A673 (cell line): ENCODE measurements at places on chromosomes 3 and 15. TPM values are rescaled to one million over a fixed set of nuclear protein-coding genes. Genes with fewer than 3 reads are reported as not detected.

GRCh38 chr15:70013656-70014313, 83.9 kb downstream of the TLE3 start:
- H3K4me1 ChIP-seq, result peaks cover 16% of the 10 kb centered on the region
- no peaks in the 10 kb centered on the region for H3K36me3 ChIP-seq
- H3K27me3 ChIP-seq, result no peaks in the 10 kb centered on the region
- H3K27ac ChIP-seq, result no peak overlapping the region
- peak; percentile 51 for DNase-seq
- H3K4me3 ChIP-seq, result no peak overlapping the region

- no peak overlapping the region for H3K4me3 ChIP-seq
- peaks cover 7% of the 10 kb centered on the region for H3K4me1 ChIP-seq
- H3K27me3 ChIP-seq, result no peaks in the 10 kb centered on the region
These were observed 12.4 kb downstream of the IREB2 start for GRCh38 chr15:78450285-78450858.

DNA sequence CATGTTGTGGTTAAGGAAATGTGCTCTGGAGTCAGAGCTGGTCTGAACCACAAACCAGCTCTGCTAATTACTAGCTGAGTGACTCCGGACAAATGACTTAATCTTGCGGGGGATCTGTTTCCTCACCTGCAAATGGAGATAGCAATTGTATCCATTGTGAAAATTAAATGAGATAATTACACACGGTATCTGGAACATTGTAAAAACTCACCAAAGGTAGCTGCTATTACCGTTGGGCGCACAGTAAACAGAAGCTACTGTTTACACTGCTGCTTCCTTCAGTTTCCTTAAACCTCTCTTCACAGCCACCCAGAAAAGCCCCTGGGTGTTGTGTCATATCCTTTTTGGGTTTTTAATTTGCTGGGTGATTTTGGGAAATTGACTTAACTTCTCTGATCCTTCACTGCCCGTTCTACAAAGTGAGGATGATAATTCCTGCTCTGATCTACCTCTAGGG, 107.8 kb downstream of the MEGF11 start:
- H3K4me3 ChIP-seq, result no peak overlapping the region
- no peaks in the 10 kb centered on the region for H3K4me1 ChIP-seq
- H3K27me3 ChIP-seq, result peaks cover 20% of the 10 kb centered on the region
- DNase-seq, result no peak

DNA sequence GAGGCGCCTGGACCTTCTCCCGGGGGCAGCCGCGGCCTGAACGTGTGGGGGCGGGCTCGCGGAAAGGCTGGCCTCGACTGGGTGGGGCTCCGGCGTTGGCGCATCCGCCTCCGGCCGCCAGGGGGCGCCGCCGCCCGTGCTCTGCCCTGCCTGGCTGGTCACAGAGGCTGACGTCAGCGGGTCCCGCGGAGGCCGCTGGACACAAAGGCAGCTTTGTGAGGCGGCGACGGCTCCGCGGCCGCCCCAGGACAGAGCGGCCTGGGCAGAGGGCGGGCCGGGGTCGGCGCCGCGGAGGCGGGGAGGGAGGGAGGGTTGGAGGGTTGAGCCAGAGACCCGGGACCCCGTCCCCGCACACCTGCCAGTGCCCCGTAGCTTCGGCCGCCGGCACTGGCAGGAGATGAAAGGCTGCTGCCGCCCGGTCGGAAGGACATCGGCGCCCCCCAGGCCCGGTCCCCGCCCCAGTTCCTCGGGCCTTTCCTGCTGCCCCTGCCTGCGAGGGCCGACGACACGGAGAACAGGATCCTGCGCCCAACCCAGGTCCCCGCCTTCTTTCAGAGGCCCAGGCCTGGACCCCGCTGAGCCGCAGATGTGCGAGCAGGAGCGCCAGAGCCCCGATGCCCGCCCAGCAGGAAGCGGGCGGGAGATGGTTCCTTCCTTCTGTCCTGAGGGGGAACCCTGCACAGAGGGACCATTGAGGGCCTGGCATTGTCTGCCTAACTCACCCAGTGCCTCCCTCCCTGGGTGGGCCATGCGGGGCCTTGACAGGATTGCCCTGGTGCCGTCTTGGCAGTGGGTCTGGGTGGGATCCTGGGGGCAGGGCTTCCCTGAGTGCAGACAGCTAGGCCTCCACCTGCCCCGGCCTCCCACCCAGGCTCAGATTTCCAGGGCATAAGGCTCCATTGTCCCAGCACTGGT, 8.7 kb upstream of the SEMA3B start:
- H3K36me3 ChIP-seq, result peaks cover 15% of the 10 kb centered on the region
- H3K4me3 ChIP-seq, result peak overlapping the region; percentile 53
- H3K4me1 ChIP-seq, result peaks cover 12% of the 10 kb centered on the region
- no peaks in the 10 kb centered on the region for H3K27me3 ChIP-seq
- DNase-seq, result peak; percentile 71
- peak overlapping the region; percentile 82 for H3K27ac ChIP-seq

DNA sequence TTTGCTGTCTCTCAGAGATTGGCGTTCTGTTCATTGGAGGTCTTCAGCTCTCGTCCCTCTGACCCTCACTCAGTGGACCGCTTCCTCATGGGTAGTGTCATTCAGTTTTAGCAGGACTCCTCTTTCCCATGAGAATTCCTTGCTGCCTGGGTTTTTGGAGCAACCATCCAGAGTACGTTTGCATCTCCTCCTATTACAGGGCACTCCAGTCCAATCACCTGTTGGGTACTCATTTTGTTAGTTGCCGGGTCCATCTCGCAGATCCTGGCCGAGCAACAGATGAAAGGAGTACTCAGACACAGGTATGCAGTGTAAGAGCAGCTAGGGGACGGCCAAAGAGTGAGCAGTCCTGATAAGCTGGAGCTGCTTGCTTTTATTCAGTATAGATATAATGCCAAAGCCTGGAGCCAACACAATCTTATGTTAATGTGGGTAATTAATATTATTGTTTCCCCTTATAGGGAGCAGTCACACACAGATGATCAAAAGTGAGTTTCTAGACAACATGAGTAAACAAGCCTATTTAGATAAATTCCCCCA, 49.6 kb downstream of the ISG20 start:
- H3K4me1 ChIP-seq, result no peaks in the 10 kb centered on the region
- no peak overlapping the region for H3K4me3 ChIP-seq
- DNase-seq, result no peak
- H3K27me3 ChIP-seq, result peaks cover 28% of the 10 kb centered on the region
- no peaks in the 10 kb centered on the region for H3K36me3 ChIP-seq
- H3K27ac ChIP-seq, result no peak overlapping the region

The ROBO2 gene
- total RNA-seq, result 17.5 and 18.7 TPM in 2 replicates

The FMN1 gene
- total RNA-seq, result 0.09 and 0.37 TPM in 2 replicates

The ZNF662 gene
- total RNA-seq, result not detected in 2 replicates

The CDHR4 gene
- 0.48 TPM in 1 of 2 replicates, not detected in the other for total RNA-seq

DNA sequence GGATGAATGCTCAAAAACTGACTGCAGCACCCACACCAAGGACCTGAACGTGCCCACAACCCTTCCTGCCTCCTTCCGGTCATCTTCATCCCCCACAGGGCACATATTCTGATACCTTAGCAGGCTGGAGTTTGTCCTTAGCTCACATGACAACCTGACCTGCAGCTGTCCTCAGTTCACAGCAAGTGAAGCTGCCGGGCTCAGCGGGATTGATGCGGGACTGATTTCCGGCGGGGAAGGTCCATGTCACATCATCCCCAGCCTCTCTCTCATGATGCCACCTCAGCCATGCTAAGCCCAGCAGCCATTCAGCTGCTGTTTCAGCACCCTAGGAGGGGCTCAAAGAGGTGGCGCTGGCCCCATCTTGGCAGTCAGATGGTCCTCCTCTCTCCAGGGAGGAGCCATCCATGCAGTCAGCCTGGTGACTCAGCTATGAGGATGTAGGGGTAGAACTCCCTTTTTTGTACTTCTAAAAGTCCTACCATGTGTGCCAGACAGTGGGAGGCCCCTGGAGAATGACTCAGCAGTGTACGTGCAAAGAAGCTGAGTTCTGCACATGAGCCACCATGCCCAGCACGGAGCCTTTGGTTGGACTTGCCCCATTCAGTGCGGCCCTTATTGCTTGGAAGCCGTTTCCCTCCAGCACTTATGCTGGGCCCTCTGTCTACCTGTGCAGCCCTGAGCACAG, 9.5 kb downstream of the CA12 start:
- no peaks in the 10 kb centered on the region for H3K36me3 ChIP-seq
- peak; percentile 81 for DNase-seq
- no peaks in the 10 kb centered on the region for H3K27me3 ChIP-seq
- no peak overlapping the region for H3K27ac ChIP-seq
- H3K4me3 ChIP-seq, result no peak overlapping the region

The RLBP1 gene
- not detected in 2 replicates for total RNA-seq

GRCh38 chr3:147215660-147216059, 190.7 kb downstream of the ZIC4 start:
- H3K27me3 ChIP-seq, result no peaks in the 10 kb centered on the region
- no peak overlapping the region for H3K4me3 ChIP-seq
- DNase-seq, result no peak
- H3K36me3 ChIP-seq, result no peaks in the 10 kb centered on the region
- H3K27ac ChIP-seq, result no peak overlapping the region

The IL17RC gene
- 9.3 and 15.2 TPM in 2 replicates for total RNA-seq

- H3K27ac ChIP-seq, result no peak overlapping the region
- H3K4me3 ChIP-seq, result no peak overlapping the region
- peaks cover 31% of the 10 kb centered on the region for H3K4me1 ChIP-seq
- DNase-seq, result no peak
- H3K36me3 ChIP-seq, result no peaks in the 10 kb centered on the region
- no peaks in the 10 kb centered on the region for H3K27me3 ChIP-seq
These were observed 111.6 kb downstream of the TCF12 start for GRCh38 chr15:57030011-57030410.

DNA sequence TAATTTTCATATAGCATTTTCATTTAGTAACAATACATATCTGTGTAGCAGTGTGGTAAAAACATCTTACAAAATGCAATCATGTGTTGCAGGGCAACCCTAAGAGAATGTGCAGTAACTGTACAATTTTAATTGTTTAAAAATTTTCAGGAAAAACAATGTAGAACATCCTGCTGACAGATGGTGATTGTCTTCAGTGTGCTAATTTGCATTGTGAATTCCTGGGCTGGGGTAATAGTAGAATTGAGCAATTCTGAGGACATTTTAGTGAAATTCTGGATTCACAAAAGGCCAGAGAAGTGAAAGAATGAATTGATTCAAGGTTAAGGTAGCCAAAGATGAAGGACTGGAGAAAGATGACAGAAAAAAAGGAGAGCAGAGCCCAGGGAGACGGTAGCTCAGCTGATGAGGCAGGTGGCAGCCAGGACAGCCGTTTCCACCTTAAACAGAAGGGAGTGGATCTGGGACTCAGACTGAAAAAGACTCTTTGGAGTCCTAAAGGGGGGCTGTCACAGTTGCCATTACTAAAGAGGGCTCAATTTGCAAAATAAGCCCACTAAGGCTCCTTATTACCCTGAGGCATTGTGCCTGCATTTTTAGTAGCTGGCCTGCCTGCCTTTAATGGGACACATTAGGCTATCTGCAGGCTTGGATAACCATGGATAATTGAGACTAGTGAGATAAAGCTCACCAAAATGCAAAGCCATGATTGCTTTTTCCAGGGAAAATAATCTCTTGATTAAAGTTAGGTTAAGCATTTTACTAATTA, 8.6 kb downstream of the MAP3K13 start:
- no peak overlapping the region for H3K27ac ChIP-seq
- H3K27me3 ChIP-seq, result no peaks in the 10 kb centered on the region
- no peak overlapping the region for H3K4me3 ChIP-seq
- H3K4me1 ChIP-seq, result no peaks in the 10 kb centered on the region
- DNase-seq, result no peak

DNA sequence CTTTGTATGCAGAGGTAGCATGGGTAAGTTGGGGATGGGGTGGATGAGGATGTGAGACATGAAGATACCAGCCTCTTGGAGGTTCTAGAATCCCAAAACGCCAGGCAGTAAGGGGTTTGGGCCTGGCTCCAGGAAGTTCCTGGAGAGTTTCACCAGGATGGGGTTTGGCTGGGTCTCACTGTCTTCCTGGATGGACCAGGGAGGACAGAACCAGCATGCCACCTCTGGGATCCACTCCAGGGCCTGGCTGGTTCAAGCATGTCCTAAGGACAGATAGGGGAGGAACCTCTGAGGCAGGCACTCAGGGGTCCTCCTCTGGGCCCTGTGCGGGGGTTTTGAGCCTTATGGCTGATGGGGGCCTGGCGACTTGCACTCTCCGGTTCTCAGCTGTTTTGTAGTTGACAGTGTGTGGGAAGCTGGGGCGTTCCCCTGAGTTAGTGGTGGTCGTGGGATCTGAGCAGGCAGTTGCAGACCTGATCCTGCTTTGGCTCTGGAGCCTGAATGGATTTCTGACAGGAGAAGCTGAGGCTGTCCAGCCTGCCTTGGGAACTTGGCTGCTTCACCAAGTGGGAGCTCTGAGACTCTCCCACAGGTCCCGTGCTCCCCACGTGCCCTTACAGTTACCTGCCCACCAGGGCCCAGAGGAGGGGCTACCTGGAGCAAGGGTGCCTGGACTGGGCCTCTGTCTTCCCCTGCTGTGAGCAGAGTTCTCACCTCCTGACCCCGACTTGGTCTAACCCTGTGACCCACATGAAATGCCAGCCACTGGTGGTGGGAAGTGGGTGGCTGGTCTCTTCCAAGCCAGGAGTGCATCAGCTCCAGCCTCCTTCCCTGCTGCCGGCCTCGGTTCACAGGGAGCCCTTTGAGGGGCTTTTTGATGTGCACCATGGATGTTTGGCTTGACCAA, 128.4 kb downstream of the EEFSEC start:
- H3K36me3 ChIP-seq, result no peaks in the 10 kb centered on the region
- H3K4me1 ChIP-seq, result peaks cover 17% of the 10 kb centered on the region
- H3K27ac ChIP-seq, result no peak overlapping the region
- no peak for DNase-seq
- H3K27me3 ChIP-seq, result no peaks in the 10 kb centered on the region
